ENCODE measurements at places on chromosomes 3 and 15.

- DNase-seq = no peak
Measured at GRCh38 chr3:115788921-115789470, 165.7 kb downstream of the GAP43 start.

DNA sequence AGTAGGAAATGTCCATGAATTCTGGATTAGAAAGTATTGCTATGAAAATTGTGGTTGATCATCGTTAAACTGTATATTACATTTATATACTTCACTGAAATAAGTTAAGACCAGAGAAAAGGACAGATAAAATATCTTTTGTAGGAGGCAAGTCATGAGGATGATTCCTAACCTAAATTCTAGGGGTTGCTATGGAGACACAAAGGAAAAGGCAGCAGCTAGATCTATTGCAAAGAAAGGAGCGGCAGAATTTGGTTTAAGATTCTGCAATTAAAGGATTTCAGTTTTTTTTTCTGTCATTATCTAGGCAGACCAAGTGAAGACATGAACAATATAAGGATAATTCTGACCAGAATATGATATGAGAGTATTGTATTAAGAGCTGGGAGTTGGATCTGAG lies 136.1 kb downstream of the CHL1 start:
- no peak for DNase-seq

DNA sequence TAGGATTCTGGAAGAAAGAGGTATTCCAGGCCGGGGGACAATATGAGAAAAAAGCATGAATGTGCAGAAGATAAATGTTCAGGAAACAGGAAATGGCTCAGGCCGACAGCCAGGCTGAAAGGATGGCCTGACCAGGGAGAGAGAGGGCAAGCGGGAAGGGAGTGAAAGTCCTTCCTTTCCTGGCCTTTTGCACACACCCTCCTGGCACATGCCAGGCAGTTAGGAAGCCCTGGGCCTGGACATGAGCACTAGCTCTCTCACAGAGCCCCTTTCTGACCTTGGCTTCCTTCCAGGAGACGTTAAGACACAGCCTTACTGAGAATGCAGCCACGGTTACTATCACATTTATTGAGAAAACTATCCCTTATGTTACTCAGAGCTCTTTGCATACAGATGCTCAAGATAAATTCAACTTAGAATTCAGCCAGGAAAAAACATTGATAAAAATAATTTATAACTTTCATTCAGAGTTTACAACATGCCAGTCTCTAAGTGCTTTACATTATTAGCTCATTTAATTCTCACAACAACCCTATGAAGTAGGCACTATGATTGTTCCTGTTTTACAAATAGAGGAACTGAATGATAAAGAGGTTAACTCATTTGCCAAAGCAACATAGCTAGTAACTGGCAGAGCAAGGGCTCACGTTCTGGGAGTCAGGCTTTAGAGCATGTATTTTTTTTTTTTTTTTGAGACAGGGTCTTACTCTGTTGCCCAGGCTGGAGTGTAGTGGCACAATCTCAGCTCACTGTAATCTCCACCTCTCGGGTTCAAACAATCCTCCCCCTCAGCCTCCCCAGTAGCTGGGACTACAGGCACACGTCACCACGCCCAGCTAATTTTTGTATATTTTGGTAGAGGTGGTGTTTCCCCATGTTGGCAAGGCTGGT lies 39.4 kb upstream of the SMAD3 start:
- DNase-seq = no peak

DNA sequence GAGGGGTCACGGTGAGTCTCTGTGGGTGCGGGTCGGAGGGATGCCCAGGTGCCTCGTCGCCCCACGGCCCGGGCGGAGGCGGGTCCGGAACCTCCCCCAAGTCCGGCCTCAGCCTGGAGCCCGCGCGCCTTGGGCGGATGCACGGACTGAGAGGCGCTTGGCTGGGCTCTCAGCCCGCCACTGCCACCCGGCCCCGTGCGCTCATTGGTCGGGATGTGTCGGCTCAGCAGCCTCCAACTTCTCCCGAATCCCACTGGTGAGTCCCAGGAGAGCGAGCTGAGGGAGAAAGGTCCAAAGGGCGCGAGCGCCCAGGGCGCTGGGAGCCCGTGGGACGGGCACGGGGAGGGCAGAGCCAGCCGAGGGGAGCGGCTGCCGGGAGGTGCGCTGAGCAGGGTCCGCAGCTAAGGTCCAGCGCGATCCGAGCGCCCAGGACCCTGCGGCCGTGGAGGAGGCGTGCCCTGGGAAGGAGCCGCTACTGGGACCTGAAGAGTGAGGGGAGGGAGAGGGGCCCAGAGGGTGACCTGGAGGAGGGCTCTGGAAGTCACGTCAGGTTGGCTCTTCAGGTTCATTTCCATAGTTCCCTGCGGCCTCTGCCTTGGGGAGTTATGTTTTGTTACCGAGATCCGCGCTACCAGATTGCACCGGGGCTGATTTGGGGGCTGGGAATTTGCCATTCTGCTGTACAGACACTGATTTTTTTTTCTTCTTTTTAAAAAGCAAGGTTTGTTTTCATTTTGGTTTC lies at the start of gene MME:
TSS of gene MME (plus strand) at position 574 of the 742 bp plus-strand sequence. CDS start 3,849 bp downstream, outside the sequence.
- DNase-seq = no peak

GRCh38 chr3:72659596-72659995 lies 188.6 kb downstream of the SHQ1 start:
- no peak for DNase-seq

GRCh38 chr15:84874981-84875699 lies 9.3 kb upstream of the SLC28A1 start:
- DNase-seq = no peak

DNA sequence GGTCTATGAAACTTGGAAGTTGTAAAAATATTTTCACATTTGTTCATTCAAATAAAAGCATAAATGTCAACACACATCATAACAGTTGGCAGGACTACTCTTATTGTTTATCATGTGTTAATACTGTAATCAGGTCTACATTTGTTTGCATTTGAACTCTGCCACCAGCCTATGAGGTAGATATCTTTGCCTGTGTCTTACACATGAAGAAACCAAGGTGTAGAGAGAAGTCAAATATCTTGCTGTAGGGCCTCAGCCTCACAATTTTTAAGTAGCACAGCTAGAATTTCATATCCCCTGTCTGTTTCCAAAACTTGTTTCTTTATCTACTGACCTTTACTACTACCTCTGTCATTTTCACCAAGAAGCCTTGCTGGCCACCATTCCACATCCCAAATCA lies 161.9 kb downstream of the ZIC4 start:
- DNase-seq = no peak

GRCh38 chr15:63052961-63053698 lies 10.6 kb downstream of the TPM1 start:
- no peak for DNase-seq

- no peak for DNase-seq
Measured at GRCh38 chr15:58793862-58794261, 22.8 kb downstream of the MINDY2 start.

DNA sequence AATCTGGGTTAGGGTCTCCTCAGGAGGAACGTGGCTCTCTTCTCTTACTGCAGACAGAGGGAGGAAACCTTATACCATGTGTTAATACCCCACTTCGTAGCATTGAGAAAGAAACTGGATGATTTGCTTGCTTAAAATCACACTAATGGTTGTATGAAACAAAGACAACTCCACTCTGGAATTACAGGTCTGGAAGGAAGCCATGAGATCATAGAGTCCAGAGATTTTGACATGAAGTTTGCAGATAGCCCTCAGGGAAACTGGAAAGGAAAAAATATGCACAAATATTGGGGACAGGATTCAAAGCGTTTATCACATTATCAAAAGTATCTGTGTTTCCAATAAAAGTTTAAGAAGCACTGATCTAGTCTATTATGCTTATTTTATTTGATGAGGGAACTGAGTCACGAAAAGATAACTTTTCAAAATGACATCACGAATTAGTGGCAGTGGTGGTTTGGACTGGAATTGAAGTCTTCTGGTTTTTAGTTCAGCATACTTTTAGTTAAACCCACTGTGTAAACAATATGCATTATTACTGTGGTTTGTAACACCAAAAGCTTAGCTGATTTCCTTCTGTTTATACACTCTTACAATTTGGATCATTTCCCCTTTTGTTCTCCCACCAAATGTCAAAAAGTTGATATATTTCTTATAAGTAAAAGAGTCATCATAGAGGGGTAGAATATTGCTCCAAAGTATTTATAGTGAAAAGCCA lies 16.8 kb downstream of the FGF7 start:
- DNase-seq = no peak

GRCh38 chr3:146177519-146177918 lies 16.5 kb upstream of the PLOD2 start:
- no peak for DNase-seq

DNA sequence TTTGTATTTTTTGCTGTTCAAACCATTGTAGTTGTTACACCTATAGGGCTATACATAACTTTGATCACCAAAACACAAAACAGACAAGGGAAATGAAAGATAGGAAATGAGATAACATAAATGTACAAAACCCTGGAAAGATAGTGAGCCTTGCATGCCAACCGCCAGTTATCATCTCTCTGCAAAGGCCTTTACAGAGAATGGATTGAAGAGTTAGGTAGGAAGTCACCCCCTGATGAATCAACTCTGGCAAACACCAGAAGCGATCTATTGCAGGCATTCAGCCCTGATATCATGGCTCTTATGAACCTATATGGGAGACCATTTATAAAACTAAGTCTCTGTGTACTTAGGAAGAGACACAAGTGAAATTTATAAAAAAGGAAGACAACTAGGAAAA lies 588.0 kb downstream of the TUSC7 start:
- no peak for DNase-seq

DNA sequence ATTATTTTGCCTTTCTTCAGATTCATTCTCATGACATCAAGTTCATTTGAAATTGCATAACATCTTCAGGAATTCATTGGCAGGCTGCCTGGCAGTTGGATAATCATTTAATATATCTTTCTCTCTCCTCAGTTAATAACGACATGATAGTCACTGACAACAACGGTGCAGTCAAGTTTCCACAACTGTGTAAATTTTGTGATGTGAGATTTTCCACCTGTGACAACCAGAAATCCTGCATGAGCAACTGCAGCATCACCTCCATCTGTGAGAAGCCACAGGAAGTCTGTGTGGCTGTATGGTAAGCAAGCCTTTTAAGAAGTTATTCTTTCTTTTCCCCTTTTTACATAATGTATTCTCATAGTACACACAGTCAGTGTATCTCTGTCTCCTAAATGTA lies 38.2 kb downstream of the TGFBR2 start:
- no peak for DNase-seq

DNA sequence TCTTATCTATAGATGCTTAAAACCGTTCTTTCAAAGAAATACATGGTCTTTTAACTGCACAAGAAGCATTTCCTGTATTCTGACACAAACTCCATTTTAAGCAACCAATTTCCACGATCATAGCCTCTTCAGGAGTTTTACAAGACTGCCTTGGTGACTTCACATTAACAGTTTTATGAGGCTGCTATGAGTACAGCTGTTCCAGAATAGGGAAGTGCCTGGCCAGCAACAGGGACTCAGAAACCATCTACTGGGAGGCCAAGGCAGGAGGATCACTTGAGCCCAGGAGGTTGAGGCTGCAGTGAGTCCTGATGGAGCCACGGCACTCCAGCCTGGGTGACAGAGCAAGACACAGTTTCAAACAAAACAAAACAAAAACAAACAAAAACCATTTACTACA lies 78.4 kb downstream of the B3GNT5 start:
- no peak for DNase-seq

- DNase-seq = no peak
Measured at GRCh38 chr15:90619468-90619867, 89.7 kb downstream of the CRTC3 start.

- no peak for DNase-seq
Measured at GRCh38 chr15:28101983-28102441, 2.9 kb upstream of the OCA2 start.

- no peak for DNase-seq
Measured at GRCh38 chr3:63508305-63508704, 144.2 kb upstream of the SNTN start.

DNA sequence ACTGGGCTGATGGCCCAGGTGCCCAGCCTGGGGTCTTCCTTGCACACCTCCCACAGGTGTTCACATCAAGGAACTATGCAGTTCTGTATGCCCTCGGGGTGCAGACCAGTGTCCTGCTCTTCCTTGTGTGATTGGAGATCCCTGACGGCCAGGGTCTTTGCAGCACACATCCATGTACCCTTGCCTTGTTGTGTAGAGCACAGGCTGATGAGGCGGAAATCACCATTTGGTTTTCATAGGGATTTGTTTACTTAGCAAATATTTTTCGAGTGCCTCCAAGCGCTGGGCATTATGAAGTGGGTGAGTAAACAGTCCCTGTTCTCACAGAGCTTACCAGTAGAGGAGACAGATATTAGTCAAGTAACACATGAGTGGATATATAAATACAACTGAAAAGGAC lies 209.3 kb upstream of the UMPS start:
- no peak for DNase-seq

- DNase-seq = no peak
Measured at GRCh38 chr3:9863058-9863772, 16.8 kb downstream of the CIDEC start.

- DNase-seq = no peak
Measured at GRCh38 chr3:143343031-143343430, 223.5 kb downstream of the CHST2 start.

- DNase-seq = no peak
Measured at GRCh38 chr3:150169330-150169940, 198.7 kb upstream of the PFN2 start.

DNA sequence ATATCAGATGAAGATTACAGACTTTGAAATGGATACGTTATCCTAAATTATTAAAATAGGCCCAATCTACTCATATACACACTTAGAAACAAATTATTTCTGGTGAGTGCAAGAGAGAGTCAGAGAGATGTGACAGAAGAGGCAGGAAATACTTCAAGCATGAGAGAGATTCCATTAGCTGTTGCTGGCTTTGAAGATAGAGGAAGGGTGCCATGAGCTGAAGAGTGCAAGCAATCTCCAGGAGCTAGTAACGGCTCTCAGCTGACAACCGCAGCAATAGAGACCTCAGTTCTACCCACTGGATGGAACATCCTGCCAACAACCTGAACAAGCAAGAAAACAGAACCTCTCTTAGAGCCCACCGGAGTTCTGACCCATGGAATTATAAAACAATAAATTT lies 270.7 kb upstream of the SLITRK3 start:
- no peak for DNase-seq

GRCh38 chr15:57732526-57733331 lies 26.2 kb downstream of the POLR2M start:
- DNase-seq = peak; percentile 16
